ENCODE measurements at places on chromosomes 2 and 18. TPM values are rescaled to one million over a fixed set of nuclear protein-coding genes. Genes with fewer than 3 reads are reported as not detected.

The MBP gene
- 88.8 TPM for total RNA-seq

The NAT8 gene
- total RNA-seq: not detected

The TMEM178A gene
- total RNA-seq: not detected

The FABP1 gene
- 0.36 TPM for total RNA-seq

The MARCHF4 gene
- 1.3 TPM for total RNA-seq

The IRS1 gene
- total RNA-seq: 27.3 TPM

GRCh38 chr18:35442701-35443100 lies 55.1 kb downstream of the INO80C start:
- DNase-seq: no peak

GRCh38 chr2:85826990-85827878 lies 61.6 kb downstream of the ST3GAL5 start:
- peak; percentile 43 for DNase-seq

DNA sequence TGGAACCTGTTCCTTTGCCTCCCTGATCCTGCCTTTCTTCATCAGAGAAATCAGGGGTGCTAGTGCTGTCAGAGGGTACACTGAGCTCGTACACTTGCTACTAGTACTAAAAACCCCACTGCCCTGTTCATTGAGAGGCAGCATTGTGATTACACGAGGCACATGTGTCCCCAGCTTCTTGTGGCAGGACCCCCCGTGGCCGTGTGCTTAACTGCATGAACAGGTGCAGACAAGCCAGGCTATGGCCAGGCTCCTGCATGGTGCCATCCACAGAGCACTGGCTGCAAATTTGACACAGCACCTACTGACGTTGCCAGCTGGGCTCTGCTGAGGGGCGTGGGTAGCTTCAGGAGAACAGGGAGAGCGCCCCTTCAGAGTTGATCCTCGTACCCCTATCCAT lies 248.4 kb downstream of the GLI2 start:
- DNase-seq: no peak

DNA sequence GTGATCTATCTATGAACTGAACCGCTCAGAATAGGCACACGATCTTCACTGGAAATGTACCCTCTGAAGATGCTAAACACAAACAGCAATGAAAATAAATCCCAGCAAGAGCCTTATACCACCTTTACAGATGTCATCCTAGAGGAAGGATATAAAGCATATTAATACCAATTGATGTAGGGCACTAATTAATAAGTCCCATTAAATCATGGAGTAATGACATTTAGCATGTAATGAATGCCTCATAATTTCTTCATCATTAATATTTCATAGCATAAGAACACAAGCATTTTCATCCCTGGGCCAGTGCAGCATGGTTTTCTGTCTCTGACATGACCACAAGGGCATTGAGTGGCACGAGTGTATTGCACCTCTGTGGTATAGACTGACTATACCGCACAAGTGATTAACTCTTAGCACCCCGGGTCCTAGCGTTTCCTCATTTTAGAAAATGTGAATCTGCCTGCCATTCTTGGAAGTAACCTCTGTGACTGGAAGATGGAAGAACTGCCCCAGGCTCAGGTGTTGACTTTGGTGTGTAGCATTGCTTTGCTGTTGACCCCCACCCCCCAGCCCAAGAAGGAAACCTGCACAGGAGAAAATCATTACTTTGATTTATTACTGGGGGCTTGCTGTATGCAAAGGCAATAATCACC lies 1.4 kb upstream of the TMEM178A start:
- DNase-seq: no peak

GRCh38 chr2:42914314-42914713 lies 121.9 kb upstream of the HAAO start:
- DNase-seq: no peak

- DNase-seq: no peak
These were observed 96.7 kb downstream of the RHOB start for GRCh38 chr2:20543469-20544152.

- DNase-seq: no peak
These were observed 13.7 kb downstream of the GEMIN6 start for GRCh38 chr2:38791744-38792143.

GRCh38 chr2:200616656-200617055 lies 30.8 kb downstream of the AOX1 start:
- DNase-seq: no peak

GRCh38 chr2:797556-797955 lies 120.3 kb upstream of the TMEM18 start:
- no peak for DNase-seq

All from Panc1 (cell line).